ENCODE measurements at places on chromosomes 16 and 17.
A peak's percentile ranks its signal among the peaks of the same experiment; 100 is the strongest.

DNA sequence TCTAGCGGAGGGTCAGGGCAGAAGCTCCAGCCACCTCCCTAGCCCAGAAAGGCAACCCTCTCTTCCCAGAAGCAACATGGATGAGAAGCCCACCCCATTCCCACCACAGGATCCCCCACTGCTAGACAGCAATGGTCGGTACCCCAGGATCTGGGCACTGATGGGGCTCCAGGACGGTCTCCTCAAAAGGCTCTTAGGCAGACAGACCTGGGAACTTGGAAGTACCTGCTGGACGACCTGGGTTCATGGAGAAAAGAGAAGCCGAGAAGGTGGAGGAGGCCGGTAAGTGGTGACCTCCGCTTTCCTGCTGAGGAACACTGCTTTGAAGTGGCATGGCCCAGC lies 96.6 kb downstream of the TBC1D16 start:
- no peak for DNase-seq

- DNase-seq, result no peak
These were observed 23.1 kb downstream of the ATP2C2 start for GRCh38 chr16:84391151-84392030.

GRCh38 chr17:80512233-80512632 lies 32.4 kb upstream of the RPTOR start:
- DNase-seq, result no peak

DNA sequence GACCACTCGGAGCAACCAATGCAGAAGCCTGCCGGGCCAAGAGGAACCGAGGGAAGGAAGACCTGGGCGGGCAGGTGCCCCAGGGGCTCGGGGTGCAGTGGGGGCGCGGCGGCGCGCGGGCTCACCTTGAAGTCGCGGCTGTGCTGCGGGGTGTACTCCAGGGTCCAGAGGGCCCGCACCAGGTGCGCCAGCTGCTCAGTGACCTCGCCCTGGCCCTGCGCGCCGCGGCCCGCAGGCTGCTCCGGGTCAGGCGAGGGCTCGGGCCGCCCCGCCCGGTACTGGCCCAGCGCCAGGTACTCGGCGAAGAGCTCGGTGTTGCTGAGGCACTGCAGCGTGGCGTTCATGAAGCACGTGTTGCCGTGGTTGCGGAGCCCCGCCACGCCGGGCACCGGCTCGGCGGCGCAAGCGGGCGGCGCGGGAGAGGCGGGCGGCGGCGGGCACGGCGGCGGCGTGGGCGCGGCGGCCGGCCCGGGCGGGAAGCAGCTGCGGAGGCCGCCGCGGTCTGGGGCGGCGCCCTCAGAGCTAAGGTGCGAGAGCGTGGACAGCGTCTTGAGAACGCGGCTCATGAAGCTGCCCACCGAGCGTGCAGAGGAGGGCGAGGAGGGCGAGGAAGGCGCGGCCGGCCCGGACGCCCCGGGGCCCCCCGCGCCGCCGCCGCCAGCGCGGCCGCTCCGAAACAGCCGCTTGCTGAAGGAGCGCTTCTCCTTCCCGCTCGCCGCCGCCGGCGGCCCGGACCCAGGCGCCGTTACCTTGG lies 562 bp downstream of the USP31 start:
- peak; percentile 43 for DNase-seq

GRCh38 chr16:58501242-58502131 lies 1.5 kb downstream of the NDRG4 start:
- DNase-seq, result no peak

GRCh38 chr17:9203771-9204425 lies 182.6 kb downstream of the NTN1 start:
- DNase-seq, result no peak

DNA sequence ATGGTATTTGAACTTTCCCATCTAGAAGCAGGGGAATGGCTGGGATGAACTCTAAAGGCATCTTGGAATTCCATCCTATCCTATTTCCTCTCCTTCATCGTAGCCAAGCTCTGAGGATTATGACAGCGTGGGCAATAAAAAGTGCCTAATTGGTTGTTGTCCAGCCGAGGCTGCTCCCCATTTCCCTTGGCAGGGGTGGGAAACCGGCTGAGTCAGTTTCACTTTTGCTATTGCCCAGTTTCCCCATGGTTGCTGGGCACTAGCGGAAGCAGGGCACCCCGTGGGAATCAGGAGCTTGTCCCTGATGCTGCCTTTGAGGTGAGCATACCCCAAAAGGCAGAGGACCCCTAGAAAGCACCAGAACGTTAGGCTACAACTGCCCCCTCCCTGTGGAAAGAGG lies 13.8 kb upstream of the SP2 start:
- DNase-seq, result no peak

DNA sequence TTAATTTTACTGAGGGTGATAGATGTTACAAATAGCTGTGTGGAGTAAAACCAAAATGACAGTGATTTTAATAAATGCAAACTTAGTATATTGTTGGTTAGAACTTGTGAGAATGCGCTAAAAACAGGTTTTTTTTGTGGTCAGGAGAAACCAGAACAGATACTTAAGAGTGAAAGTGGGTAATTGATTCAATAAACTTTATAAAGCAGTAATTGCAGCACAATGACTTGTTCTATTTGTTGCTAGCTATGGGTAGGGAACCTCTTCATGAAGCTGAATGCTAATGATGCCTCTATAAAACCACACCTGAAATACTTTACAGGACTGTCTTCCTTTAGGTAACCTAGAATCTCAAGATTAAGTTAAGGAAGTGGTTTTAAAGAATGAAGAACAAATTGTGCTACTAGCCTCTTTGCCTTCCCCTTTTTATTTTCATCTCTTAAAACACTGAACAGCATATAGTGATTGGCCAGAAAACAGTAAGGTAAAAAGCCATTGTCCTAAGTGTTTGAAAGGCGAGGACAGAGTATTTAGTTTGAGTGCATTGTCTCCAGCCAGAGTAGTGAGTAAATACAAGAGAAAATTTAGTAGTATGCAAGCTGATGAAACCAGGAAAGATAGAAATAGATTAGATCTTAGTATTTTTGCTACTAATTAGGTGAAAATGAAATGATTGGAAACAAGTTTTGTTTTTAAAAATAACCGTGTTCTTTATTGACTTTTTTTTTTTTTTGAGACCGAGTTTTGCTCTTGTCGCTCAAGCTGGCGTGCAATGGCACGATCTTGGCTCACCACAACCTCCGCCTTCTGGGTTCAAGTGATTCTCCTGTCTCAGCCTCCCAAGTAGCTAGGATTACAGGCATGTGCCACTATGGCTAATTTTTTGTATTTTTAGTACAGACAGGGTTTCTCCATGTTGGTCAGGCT lies 6.0 kb downstream of the GGNBP2 start:
- DNase-seq, result no peak

DNA sequence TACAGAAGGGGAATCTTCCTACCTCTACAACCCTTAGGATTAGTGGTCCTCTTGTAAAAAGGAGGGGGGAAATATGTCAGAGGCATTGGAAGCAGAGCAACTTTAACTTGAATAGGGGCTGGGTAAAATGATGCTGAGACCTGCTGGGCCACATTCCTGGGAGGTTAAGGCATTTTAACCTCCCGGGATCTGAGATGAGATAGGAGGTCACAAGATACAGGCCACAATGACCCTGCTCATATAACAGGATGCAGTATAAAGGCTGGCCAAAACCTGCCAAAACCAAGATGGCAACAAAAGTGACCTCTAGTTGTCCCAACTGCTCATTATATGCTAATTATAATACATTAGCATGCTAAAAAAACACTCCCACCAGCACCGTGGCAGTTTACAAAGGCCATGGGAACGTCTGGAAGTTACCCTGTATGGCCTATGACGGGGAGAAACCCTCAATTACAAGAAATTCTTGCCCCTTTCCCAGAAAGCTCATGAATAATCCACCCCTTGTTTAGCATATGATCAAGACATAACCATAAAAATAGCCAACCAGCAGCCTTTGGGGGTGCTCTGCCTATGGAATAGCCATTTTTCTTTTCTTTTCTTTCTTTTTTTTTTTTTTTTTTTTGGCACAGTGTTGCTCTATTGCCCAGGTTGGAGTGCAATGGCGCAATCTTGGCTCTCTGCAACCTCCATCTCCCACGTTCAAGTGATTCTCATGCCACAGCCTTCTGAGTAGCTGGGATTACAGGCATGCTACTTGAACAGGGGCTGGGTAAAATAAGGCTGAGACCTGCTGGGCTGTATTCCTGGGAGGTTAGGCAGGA lies 6.2 kb upstream of the C1QTNF1 start:
- DNase-seq, result no peak

- DNase-seq, result no peak
These were observed 118.1 kb upstream of the SHISA6 start for GRCh38 chr17:11122908-11123307.

- no peak for DNase-seq
These were observed 7.7 kb downstream of the CCL16 start for GRCh38 chr17:35973333-35974260.

DNA sequence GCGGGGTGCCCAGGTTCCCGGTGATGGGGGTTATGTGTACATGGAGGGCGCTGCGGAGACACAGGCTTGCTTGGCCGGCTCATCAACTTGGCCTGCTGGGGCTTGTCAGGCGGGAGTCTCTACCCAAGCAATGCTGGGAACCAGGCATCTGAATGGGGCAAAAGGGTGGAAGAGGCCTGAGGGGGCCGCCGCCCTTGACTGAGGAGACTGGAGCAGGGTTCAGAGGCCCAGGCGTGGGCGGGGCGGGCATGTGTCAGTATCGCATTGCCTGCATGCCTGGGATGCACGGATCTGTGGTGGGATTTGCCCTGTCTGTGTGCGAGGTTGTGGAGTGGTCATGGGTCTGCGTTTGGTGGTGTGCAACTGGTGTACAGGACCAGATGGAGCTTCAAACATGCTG lies 21.1 kb downstream of the ARHGAP23 start:
- DNase-seq, result no peak

GRCh38 chr17:60597297-60597696 lies 2.7 kb upstream of the PPM1D start:
- no peak for DNase-seq

DNA sequence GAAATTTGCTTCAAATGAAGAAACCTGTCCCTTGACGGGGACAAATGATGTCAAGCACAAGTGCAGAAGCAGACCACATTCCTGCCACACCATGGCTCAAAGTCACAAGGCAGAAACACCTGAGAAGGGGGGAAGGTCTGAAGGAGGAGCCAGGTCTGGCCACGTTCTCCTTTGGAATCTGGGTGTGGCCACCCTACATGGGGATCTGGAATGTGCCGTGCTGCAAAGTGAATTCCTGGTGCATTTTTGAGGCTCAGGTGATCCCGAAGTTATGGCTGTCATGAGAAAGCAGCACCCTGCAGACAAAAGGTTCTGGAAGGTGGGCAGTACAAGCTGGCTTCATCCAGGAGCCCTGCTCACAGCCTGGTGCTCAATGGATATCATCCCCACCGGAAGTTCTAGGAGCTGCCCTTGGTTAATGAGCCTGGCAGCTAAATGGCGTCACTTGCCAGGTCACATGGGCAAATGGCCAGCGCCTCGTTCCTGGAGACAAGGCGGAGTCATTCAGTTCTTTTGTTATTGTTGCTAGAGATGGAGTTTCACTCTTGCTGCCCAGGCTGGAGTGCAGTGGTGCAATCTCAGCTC lies 20.1 kb upstream of the ADCY9 start:
- no peak for DNase-seq

DNA sequence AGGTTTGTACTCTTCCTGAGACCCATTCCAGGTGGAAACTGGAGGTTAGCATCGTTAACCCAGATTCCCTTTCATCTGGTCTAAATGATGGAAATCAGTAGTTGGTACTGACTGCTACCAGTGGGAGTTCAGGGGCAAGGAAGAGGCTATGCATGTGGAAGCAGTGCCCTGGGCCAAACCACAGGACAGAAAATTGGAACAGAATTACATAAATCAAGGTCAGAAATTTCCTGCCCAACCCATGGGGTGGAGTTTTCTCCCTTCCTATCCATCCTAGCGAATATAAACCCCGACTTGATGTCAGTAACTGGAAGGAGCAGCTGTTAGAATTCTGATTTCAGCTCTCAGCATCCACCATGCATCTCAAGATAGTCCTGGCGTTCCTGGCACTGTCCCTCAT lies at the start of gene AOC2:
AOC2 (plus strand) TSS at position 310 of the 400 bp plus-strand sequence; CDS start at position 357, 47 bp downstream.
- DNase-seq, result no peak

GRCh38 chr16:82497139-82497538 lies 129.6 kb upstream of the CDH13 start:
- DNase-seq, result no peak

DNA sequence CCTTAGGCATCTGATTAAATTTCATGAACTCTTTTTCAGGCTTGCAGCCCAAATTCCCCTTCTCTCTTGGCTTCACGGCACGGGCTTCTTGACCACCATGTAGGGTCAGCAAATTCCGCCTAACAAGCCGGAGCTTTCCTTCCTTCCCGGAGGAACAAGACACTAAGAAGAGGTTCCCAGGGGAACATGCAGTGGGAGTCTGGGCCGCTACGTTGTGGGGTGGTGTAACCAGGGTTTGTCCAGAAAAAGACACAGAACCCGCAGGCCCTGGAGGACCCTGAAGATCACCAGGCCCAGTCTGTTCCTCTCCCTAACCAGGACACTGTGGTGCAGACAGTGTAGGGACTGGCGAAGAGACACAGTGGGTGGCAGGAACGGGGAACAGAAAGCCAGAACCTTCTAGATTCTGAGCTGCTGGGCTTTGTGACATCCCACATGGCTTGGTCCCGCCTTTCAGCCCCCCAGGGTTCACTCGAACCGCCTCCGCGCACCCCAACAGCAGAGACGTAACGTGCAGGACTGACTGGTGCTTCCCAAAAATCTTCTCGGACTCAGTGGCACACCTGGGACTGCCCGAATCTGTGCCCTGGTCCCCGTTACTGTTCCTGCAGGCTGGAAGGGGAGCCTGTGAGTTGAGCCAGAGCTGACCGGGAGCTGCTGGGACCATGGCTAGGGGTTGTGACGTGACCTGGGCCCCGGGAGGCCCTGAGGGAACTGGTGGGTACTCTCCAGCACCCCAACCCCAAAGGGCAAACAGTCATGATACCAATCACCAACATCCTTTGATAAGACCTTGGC lies 55.2 kb downstream of the TBC1D16 start:
- no peak for DNase-seq

- DNase-seq, result no peak
These were observed 7.8 kb downstream of the KRT28 start for GRCh38 chr17:40791787-40792436.

- no peak for DNase-seq
These were observed 9.2 kb downstream of the ZDHHC7 start for GRCh38 chr16:85002099-85002541.

GRCh38 chr17:7856011-7856810 lies 1.1 kb downstream of the NAA38 start:
- no peak for DNase-seq

Data from activated T-cell treated with anti-CD3 and anti-CD28 coated beads for 4 hours (primary cell).